Stimulated activated CD4-positive, alpha-beta T cell treated with anti-CD3 and anti-CD28 coated beads, Interleukin-2, amount 100 ng/mL, for 48 hours (primary cell): ENCODE measurements at places on chromosomes 1 and 21.
A peak's percentile ranks its signal among the peaks of the same experiment; 100 is the strongest.

- no peak for DNase-seq
Observed at GRCh38 chr1:211068976-211069375, 65.0 kb downstream of the KCNH1 start.

DNA sequence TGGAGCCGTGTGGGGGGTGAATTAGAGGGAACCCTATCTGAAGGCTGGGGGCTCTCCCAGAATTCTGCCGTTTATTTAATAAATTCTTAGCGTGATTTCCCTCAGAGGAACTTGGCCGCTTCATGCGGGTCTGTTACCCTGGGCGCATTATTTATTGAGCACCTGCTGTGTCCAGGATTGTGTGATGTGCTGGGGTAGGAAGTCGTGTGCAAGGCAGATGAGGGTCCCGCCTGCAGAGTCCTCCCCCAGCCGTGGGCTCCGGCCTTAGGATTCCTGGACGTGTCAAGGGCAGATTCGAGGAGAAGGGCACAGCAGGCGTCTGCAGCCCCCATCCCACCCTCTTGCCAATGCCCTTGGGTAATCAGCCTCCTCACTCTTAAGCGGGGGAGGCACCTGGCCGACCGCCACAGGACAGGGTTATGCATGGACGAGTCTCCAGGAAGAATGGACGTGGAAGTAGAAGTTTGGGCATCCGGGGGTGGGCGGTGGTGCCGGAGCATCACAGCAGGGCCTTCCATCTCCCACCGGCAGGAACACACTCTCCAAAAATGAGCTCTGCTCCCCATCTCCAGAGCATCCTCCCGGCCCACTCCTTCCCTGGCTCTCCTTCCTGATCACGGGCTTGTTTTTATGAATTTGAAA, 233.3 kb upstream of the C1orf174 start:
- DNase-seq = no peak

- DNase-seq = no peak
Observed at GRCh38 chr21:19998453-19998852, 999.8 kb upstream of the NCAM2 start.

GRCh38 chr1:30847358-30847972, 61.1 kb downstream of the SDC3 start:
- no peak for DNase-seq

DNA sequence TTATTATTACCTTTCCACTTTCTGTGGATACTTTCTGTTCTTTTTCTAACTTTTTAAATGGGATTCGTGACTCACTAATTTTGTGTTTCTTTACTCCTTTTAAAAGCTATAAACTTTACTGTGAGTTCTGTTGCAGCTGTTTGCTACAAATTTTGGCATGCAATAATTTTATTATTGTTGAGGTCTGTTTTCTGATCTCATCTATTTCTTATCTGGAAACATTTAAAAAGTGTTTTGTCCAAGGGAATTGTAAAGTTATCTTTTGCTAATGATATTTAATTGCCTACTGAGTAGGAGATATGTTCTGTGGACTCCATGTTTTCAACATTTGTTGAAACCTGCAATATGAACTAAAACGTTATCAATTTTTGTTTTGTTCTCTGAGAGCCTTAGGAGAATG, 138.1 kb upstream of the COL6A1 start:
- no peak for DNase-seq

- DNase-seq = no peak
Observed at GRCh38 chr1:218415726-218416125, 70.6 kb downstream of the TGFB2 start.

GRCh38 chr1:107623431-107623830, 341.5 kb downstream of the VAV3 start:
- no peak for DNase-seq

- no peak for DNase-seq
Observed at GRCh38 chr1:118275472-118276115, 90.6 kb upstream of the SPAG17 start.

DNA sequence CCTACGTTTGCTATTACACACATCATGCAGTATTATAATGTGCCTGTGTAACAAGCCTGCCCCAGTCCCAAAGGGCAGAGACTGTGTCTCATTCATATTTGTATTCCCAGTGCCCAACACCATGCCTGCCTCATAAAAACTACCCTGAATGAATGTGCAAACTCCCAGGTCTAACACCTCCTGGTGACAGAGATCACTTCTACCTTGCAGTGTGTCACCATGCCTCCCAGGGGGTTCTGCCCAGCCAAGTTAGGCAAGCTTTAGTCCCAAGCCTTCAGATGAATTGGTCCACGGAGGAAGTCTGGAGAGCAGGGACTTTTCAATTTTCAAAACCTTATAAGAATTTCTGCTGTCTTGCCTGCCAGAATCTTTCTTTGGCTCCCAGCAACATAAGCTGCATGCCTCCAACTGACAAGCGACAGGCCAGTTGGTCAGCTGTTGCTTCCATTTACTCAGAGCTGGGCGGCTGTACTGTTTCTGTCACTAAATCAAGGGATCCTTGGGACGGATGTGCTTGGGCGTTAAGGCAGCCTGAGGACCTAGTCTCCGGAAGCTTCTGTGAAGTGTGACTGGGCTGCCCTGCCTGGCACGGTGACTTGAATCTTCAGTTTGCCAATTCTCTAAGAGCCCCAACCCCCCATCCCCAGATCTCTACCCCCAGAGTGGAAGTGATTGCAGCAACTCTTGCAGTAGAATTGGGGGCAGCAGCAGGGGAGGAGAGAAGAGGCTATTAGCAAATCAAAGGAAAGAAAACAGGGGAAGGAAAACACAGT, 1.2 kb downstream of the RXRG start:
- DNase-seq = no peak

GRCh38 chr1:7629465-7630195, 141.5 kb upstream of the VAMP3 start:
- DNase-seq = no peak

DNA sequence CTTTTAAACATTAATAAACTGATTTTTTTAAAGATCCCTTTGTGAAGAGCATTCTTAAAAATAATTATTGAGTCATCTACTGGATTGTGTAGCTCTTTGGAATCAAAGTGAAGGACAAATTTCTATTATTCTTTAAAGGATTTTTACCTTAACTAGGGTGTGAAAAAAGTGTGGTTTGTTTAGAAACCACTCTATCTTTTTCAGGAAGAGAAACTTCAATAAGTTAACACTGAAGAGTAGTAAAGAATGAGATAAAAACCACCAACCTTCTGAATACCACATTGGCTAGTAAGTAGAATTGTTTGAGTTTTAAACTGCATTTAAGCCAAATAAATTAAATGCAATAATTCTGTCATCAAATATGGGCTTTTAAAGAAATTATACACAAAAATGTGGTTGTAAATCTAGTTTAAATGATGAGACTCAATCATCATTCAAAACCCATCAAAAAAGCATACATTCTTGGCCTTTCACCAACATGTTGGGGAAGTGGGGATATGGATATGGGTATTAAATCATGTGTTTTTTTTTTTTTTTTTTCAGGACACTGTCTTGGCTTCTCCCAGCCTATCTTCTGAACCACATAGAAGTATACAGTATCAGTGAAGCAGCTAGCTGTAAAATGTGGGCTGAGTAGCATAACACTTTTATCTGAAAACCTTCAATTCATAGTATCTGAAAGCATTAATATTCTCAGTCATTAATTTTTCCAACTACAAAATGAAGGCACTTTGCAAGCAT, 4.8 kb downstream of the S1PR1 start:
- no peak for DNase-seq

DNA sequence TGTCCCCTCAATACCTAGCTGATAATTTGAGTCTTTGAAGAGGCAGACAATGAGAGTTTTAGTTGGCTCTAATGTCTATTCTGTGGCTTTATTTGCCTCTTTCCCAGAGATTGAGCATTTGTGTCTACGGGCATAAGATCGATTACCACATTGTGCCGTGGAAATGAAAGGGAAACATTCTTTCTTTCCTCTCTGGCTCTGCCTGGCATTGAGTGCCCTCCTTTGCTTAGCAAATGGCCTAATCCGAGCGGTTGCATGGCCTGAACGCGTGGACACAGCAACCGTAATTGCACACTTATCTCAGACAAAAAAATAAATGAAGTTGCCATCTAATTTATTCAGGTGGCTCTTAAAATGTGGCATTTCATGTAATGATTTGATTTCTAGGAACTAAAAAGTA, 247.9 kb downstream of the ADGRL2 start:
- no peak for DNase-seq

DNA sequence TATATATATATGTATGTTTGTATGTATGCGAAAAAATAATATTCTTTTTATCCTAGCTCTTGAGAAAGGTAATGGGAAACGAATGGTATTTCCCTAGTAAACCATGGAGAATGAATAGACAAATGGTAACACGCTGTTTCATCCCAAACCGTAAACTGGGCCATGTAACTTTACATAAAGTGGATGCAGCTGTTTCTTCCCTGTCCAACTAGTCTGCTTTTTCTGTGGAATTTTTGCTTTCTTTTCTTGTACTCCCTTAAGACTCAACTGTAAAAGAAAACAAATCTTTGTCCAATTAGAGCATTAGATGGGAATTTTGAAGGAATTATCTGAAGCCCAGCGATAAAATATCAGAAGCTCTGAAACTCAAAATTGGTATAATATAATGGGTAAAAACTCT, 198.1 kb downstream of the NFIA start:
- DNase-seq = no peak

GRCh38 chr1:228668553-228669241, 66.6 kb upstream of the RHOU start:
- DNase-seq = no peak

GRCh38 chr1:154386643-154387352, 18.3 kb upstream of the IL6R start:
- peak; percentile 72 for DNase-seq

GRCh38 chr1:81023187-81023724, 777.5 kb upstream of the ADGRL2 start:
- no peak for DNase-seq

DNA sequence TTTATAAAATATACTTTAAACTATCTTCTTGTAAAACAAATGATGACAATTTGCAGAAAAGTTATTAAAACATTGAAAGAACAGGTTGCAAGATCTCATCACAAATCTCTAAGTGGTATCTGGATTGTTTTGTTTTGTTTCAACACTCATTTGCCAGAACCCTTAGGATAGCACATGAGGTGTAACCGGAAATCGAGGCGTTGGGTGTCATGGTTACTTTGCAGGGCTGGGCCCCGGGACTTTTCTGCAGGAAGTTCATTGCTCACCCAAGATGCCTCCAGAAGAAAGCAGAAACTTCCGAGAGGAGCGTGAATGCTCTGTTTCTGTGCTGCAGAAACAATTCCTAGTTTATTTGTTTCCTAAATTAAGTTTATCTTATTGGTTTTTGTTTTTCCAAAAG, 2.5 kb downstream of the DISC1 start:
- DNase-seq = no peak

DNA sequence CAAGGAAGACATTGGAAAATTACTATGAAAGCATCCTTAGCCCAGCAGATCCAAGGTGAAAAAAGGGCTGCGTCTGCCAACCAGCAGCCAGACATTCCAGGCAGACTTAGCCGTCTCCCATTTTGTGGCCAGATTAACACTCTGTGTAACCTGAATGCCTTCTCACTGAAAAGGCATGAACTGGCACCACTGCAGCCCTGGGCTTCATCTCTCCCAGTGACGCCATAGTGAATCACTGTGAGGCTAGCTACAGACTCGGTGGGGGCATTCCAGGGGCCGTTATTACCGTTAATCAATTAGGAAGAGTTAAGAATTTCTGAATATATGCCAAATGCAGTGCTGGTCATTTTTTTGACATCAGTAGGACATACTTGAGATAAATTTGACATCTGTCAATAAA, 627.4 kb downstream of the LMO4 start:
- DNase-seq = no peak

GRCh38 chr1:95966866-95967265, 732.9 kb downstream of the RWDD3 start:
- no peak for DNase-seq

DNA sequence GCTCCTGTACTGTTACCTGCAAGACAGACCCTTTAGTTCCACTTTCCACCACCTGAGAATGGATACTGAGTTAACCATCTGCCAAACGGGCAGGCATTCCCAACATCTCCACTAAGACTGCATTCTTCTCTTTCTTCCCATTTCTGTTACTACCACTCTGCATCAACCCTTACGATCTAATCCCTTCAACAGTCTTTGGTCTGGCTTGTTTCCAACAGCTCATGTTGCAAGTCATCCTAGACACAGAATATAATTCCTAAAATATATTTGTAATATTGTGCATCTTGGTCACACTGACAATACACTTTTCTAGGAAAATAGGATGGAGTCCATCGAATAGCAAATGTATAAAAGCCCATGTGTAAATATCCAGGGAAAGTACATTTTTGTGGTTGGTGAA, 166.7 kb downstream of the SIPA1L2 start:
- DNase-seq = no peak

DNA sequence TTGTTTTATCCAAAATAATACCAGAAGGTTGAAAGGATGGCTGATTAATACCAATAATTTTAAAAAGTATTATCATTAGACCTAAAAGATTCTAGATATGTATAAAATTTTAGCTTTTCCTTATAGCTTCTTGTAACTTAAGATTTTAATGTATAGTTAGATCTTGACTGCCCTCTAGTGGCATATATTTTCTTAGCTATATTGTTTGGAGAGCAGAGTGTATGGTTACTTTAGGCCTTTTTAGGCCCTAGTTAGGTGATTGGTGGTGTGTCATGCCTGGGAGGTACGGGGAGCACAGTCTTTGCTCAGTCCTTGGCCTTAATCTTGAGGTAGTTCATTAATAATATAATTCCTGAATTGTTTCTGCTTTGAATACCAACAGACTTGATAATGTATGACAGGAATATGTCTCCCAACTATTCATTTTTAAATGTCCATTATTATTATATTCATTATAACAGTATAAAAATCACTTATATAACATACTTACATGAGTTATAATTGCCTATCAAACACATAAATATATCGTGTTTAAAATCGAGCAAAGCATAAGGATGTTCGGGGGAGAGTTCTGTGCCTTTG, 328.4 kb downstream of the ZP4 start:
- DNase-seq = no peak

DNA sequence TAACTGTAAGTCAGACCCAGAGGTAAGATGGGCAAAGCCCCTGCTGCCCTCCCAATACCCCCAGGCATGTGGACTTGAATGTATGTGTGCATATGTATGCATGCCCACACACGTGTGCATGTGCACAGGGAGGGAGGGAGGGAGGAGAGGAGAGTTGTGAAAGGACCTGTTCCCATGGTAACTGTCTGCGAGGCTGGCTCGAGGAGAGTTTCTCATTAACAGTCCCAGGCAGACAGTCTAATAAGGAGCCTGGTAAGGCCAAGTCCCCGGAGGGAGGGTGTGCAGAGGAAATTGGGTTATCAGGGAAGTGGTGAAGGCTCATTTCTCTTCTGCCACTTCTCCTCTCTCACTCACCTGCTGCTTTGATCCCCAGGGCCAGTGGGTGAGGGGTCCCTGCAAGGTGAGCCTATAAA, 74.9 kb downstream of the NFASC start:
- no peak for DNase-seq

DNA sequence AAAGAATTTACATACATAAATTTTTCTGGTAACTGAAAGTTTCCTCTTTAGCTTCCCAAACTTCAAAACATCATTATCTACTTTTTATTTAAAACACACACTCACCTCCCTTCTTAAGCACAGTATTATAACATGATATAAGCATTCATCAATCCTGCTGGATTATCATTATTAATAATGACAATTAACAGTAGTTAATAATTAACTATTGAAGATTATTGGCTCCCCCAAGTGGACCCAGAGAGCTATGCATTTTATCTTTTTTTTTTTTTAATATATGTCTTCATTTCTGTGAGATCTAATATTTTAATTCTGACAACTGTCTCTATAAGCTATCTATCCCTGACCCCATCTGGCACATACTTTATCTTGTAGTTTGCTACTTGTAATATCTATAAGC, 252.1 kb upstream of the CACYBP start:
- no peak for DNase-seq

- no peak for DNase-seq
Observed at GRCh38 chr1:235407419-235407818, 40.2 kb downstream of the TBCE start.
